Neural crest cell (in vitro differentiated cells): ENCODE measurements at places on chromosomes 4 and X. TPM values are rescaled to one million over a fixed set of nuclear protein-coding genes. Genes with fewer than 3 reads are reported as not detected.

DNA sequence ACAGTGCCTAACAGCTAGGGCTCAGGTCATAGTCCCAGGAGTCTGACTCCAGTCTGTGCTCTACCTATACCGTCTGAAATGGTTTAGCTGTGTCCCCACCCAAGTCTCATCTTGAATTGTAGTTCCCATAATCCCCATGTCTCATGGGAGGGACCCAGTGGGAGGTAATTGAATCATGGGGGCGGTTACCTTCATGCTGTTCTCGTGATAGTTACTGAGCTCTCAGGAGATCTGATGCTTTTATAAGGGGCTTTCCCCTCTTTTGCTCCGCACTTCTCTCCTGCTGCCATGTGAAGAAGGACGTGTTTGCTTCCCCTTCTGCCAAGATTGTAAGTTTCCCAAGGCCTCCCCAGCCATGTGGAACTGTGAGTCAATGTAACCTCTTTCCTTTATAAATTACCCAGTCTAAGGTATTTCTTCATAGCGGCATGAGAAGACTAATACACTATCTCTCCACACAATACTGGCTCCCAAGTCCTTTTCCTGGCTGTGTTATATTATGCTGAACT lies 110.8 kb downstream of the AFAP1 start:
- H3K36me3 ChIP-seq = peaks cover 10% of the 10 kb centered on the region
- H3K27me3 ChIP-seq = no peaks in the 10 kb centered on the region
- H3K4me3 ChIP-seq = no peak overlapping the region
- no peak for DNase-seq
- peaks cover 22% of the 10 kb centered on the region for H3K4me1 ChIP-seq

GRCh38 chr4:153023692-153024394 lies 87.7 kb downstream of the FHDC1 start:
- no peak overlapping the region for H3K4me3 ChIP-seq
- H3K4me1 ChIP-seq = peaks cover 10% of the 10 kb centered on the region
- H3K27ac ChIP-seq = no peak overlapping the region
- peaks cover under 1% of the 10 kb centered on the region for H3K36me3 ChIP-seq

- no peak overlapping the region for H3K27ac ChIP-seq
- no peaks in the 10 kb centered on the region for H3K4me1 ChIP-seq
- H3K4me3 ChIP-seq = peak overlapping the region; percentile 35
- no peaks in the 10 kb centered on the region for H3K36me3 ChIP-seq
- no peak for DNase-seq
These were observed 19.1 kb upstream of the HSFX4 start for GRCh38 chrX:149910178-149910695.

Gene ETDB
- total RNA-seq = not detected in 2 replicates

Gene PABPC1L2A
- 0.23 and 0.39 TPM in 2 replicates for total RNA-seq
